Stimulated activated CD4-positive, alpha-beta T cell treated with anti-CD3 and anti-CD28 coated beads, Interleukin-15, amount 100 ng/mL, for 1 hour (primary cell): ENCODE measurements at places on chromosomes 6 and 20.

GRCh38 chr6:48994811-48995210 is 468.2 kb downstream of the MMUT start:
- no peak for DNase-seq

DNA sequence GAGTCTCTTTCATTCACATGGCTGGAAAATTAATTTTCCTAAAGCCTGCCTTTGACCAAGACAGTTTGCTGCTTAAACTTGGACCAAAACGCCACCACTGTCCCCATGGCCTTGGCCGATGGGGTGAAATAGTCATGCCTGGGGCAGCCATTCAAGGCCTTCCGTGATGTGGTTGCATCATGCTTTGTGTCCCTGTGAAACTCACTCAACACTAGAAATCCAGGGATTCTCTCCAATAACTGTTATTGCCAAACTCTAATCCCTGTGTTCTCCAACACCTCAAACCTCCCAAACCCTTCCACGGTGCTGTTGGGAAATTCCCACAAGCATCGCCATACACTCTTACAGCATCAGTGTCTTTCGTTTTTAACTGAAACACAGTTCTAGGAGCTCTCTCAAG is 1.4 kb upstream of the TXNDC5 start:
- no peak for DNase-seq

GRCh38 chr20:58046311-58046710 is 182.1 kb downstream of the ANKRD60 start:
- no peak for DNase-seq

GRCh38 chr20:18001131-18001921 is 32.5 kb downstream of the MGME1 start:
- no peak for DNase-seq

GRCh38 chr20:52675375-52675774 is 296.8 kb upstream of the TSHZ2 start:
- DNase-seq: no peak

DNA sequence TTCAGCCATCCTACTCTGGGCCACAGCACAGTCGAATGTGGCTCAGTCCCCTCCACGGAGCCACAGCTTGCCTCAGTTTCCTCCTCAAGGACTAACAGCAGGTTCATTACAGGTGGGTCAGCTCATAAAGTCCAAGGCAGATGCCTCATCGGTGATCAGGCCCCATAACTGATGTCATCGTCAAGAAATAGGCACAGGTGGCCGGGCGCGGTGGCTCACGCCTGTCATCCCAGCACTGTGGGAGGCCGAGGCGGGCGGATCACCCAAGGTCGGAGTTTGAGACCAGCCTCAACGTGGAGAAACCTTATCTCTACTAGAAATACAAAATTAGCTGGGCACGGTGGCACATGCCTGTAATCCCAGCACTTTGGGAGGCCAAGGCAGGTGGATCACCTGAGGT is 3.4 kb downstream of the UCKL1 start:
- DNase-seq: no peak

GRCh38 chr6:151679081-151679480 is 128.4 kb upstream of the ESR1 start:
- DNase-seq: no peak

DNA sequence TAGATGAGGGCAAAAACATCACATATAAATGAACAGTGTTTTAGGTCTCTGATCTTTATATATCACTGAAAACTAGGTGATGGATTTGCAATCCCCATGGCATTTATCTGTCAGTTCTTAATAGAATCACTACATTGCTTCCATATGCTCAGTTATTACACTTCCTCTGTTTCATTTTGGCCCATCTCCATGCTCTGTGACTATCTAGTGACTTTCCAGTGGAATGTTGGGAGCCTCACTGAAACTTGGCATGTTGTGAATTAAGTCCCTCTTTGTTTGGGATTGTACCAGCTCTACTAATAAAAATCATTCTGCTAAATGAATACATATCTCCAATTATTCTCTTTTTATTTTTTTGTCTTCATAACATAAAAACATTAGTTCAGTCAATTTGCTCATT is 226.1 kb upstream of the CEP162 start:
- no peak for DNase-seq
